ENCODE measurements at places on chromosomes 11 and 22. TPM values are rescaled to one million over a fixed set of nuclear protein-coding genes. Genes with fewer than 3 reads are reported as not detected.

PRG3 gene
- total RNA-seq, result not detected

C11orf98 gene
- total RNA-seq, result 20.8 TPM

GRCh38 chr22:44888491-44889254 is 121.1 kb downstream of the PHF21B start:
- no peak for DNase-seq

- DNase-seq, result no peak
Measured at GRCh38 chr22:21051831-21052400, 6.2 kb downstream of the LRRC74B start.

GGTLC2 gene
- not detected for total RNA-seq

GCAT gene
- 24.7 TPM for total RNA-seq

- no peak for DNase-seq
Measured at GRCh38 chr22:48045369-48045768, 1282.9 kb downstream of the TBC1D22A start.
